ENCODE measurements at places on chromosomes 2 and 18.

DNA sequence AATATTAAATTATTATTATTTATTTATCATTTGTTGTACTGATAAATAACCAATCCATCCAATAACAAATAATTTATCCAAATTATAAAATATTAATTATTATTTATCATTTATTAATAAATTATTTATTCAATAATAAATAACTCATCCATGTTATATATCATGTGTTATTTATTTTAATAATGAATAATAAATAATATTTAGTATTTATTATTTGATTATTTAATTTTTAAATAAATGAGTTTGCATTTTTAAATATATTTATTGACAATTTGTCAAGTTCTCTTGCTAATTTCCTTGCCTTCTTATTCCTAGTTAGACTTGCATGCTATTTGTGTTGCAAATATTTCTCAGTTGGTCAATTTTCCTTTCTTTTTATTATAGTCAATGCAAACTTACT is 995.4 kb downstream of the TSN start:
- no peak for DNase-seq

DNA sequence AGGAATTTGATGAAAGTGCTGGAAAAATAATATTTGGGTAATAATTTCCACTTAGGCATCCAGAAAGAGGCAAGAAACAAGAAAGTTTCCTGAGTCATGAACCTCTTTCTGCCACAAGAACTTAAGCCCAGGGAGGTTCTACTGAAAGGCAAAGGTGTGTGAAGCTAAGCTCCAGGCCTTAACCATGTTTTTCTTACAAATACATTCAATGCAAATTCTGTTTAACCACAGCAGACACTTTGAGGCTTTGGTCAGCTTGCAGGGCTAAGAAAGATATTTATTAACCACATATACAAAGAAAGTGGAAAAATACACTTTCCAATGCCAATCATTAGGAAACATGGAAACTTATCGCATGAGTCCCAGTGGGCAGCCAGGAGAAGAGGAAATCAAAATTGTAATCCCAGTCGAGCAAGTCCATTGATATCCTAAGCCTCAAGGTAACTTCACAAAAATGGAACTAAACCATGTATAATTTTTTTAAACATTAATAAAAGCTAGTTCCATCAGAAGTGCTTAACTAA is 68.3 kb downstream of the PIEZO2 start:
- DNase-seq = no peak

- DNase-seq = no peak
These were observed 683 bp downstream of the MBOAT2 start for GRCh38 chr2:9002637-9003365.

DNA sequence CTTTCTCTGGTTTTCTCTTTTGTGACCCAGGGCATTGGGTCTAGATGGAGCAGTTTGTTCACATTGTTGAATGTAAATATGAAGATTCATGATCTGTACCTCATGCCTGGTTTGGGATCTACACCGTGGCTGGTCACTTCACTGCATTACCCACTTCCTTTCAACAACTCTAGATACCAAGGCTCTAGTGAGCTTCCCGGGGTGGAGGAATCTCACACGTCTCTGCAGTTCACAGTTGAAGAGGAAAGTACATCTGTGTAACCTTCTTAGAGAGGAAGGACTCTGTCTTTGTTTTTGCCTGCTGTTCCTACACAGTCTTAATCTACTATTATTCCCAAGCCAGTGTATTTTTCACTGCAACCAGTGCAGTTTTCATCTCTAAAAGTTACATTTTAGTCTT is 574.8 kb downstream of the MBD2 start:
- no peak for DNase-seq

DNA sequence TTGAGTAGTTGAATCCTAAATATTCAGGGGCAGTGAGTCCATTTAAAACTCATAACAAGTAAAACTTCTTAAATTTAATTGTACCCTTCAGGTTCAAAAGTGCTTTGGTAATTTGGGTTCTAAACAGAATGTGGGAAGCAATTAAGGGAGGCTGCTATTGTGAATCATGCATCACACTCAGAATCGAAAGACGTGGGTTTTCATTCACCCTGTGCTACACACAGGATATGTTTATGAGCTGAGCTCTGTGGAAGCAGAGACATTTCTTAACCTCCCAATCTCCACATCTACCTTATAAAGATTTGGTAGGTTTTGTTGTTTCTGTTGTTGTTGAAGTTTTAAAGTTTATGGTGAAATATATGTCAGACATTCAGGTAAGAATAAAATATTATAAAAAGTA is 633.4 kb downstream of the DPP10 start:
- no peak for DNase-seq

DNA sequence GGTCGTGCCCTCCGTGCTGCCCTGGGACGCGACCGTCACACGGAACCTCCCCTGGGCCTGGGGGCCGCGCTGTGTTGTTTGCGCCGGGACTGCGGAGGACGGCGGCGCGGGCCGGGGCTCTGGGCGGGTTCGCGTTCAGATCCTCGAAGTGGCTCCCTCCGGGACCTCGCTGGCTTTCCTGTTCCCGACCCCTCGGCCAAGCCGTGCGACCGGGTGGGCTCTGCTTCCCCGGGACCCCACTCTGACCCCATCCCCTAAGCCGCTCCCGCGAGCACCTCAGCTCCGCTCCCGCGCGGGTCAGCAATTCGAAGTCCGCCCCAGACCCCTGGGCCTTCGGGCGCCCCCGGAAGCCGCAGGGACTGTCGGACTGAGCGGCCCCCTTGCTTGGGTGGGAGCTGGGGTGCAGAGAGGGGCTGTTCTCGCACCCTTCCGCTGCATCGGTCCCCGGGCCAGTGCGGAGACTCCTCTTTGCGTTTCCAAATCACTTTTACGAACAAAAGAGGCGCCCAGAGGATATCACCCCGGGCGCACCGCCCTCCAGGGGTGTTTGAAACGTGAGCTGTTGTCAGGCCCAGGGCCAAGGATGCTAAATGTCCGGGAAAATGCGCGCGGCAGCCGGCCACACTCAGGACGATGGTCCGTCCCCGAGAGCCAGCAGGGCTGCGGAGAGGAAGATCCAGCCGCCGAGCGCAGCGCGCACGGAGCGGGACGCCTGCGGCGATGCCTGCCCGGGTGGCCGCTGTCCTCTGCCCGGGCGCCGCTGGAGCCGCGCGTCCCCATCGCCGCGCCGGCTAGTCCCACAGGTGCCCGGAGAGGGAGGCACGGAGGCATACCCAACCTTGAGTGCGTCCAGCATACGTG is 73.5 kb downstream of the ZCCHC2 start:
- no peak for DNase-seq

DNA sequence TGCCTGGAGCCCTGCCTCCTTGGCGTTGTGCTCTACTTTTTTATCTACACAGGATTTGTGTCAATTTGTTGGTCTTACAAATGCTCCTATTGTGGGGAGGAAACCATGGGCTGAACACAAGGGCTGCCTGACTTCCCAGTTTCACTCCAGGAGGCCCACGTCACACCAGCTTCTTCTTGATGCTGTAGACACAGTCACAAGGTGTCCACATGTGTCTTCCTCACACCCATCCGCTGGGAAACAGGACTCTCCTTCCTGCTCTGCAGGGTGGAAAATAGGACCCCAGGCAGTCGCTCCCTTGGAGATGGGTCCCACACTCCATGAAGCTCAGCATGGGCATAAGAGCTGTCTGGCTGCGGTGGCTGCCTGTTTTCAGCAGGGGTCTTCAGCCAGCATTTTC is 468.2 kb downstream of the EPHA4 start:
- no peak for DNase-seq

GRCh38 chr18:73545472-73545871 is 602.2 kb downstream of the FBXO15 start:
- no peak for DNase-seq

GRCh38 chr2:201597397-201597796 is 45.9 kb downstream of the TMEM237 start:
- DNase-seq = no peak

- DNase-seq = no peak
These were observed 81.9 kb downstream of the SLC66A3 start for GRCh38 chr2:11237122-11237521.

DNA sequence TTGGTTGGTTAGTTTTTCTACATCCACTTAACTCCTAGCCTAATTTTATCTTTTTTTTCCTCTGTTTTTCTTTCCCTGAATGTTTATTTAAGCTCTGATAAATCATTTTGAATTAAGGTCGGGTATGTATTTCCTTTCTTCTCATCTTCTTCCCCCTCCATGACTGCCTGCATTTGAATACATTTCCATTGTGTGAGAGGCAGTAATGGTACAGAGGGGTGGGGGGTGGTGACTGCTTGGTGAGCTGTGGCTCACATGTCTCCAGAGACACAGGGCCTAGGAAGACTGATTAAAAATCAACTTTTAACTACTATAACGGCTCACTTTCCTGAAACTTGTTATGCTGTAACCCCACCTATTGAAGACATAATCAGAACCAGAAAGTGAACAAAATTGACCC is 58.0 kb downstream of the NEDD4L start:
- no peak for DNase-seq

DNA sequence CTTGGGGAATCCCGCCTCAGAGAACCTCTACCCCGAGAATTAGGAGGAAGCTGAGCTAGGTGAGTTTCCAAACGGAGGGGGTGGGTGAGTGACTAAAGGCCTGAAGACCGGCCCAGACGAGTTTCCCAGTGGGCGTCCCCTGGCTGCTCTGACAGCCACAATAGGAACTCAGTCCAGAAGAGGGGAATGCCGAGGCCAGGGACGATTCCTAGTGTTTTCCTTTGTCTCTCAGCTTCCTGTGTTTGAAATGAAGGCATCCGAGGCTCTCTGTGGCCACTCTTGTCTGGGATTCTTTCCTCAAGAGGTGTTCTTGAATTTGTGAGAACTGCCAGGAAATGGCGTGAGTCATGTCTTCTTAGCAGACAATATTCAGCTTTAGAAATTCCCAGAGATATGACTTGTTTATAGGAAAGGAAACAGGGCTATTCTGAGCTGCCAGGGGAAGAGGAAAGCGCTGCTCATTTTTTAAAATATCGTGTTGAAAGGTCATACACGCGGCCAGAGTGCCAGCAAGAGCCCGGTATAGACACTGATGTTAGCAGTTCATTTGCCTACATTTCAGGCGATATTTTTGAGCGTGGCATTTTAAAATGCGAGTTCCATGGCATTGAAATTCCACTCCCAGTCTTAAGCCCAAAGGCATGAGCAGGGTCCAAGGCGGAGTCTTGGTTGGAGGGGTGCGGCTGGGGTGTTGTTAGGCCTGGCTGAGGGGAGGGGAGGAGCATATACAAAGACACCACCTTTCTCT is 169.1 kb upstream of the KLF7 start:
- peak; percentile 15 for DNase-seq

DNA sequence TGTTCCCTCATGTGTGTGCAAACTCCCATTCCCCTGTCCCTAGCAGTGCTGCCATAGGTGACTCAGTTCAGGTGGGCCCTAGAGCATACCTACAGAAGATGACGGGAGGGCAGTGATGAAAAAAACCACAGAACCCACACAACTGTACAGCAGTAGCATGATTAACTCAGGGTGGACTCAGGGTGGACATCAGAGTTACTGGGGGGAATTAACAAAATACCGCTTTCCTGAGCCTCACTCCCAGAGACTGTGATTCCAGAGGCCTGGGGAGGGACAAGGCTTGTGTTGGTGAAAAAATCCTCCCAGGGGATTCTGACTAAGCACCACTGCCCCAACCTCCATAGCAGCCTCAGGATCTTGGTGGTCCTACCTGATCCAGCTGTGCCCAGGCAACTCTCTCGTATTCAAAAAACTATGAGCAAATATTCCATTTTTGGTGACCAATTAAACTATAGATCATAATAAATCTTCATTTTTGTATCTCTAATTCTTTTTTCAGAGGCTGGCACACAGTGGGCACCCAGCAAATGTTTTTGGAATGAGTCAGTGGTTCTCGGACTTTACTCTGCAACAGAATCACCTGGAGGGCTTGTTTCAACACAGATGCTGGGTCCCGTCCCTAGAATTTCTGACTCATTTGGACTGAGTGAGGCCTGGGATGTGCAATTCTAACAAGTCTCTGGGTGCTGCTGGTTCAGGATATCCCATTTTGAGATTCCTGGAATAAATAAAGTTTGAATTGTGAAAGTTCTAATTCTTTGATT is 84.1 kb upstream of the NABP1 start:
- DNase-seq = no peak

- no peak for DNase-seq
These were observed 807 bp upstream of the NEU4 start for GRCh38 chr2:241808051-241808720.

DNA sequence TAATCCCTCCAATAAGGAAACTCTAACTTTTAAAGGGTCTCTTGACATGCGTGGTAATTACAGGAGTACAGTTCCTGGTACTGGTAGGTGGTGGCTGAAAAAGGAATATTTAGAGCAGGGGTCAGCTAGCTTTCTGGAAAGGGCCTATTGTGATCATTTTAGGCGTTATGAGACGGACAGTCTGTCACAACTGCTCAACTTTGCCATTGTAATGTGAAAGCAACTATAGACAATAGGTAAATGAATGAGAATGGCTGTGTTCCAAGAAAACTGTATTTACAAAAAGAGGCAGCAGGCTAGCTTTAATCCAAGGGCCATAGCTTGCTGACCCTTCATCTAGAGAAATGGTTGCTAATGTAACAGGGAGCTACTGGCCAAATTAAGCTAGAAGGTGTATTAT is 177.7 kb upstream of the LRRTM1 start:
- no peak for DNase-seq

DNA sequence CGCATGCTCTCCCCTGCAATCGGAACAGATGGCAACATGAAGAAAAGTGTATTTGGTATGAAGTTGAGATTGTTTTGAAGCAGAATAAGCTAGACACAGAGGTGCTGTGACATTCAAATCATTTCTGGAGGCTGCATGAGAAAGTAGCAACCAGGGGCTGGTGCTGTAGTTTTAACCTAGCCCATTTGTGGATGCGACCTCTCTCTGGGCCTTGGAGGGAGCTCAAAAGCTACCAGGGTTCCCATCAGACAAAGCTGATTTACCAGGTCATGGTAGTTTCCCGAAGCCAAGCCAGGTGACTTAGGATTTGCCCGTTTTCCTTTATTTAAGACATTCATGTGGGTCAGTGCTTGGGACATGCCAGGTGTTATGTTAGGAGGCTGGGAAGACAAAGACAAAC is 77.5 kb downstream of the CIB4 start:
- no peak for DNase-seq

GRCh38 chr2:182351427-182351826 is 75.4 kb downstream of the PDE1A start:
- DNase-seq = no peak

GRCh38 chr2:98478088-98478551 is 33.5 kb downstream of the INPP4A start:
- DNase-seq = no peak

- no peak for DNase-seq
These were observed 13.9 kb upstream of the MBOAT2 start for GRCh38 chr2:9017411-9017810.

DNA sequence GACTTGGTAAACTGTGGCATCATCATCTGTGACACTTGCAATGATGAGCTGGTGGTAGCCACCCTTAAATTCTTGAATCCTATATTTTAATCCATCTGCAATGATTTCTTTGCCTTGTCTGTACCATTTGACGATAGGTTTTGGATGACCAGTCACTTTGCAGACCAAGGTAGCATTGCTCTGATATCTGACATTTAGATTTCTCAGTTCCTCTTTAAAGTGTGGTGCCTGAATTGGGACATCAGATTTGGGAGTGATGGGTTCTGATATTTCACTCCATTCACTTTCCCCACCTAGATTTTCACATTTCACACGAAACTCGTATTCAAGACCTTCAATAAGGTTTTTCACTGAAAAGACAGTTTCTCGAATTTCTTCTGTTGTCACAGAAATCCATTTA is 55.8 kb downstream of the PLEKHA3 start:
- DNase-seq = no peak

Data from CD4-positive, alpha-beta T cell treated with Interleukin-12 subunit alpha and Interleukin-12 subunit beta, for 1 hour (primary cell).